ENCODE measurements at places on chromosomes 16 and 17.
A peak's percentile ranks its signal among the peaks of the same experiment; 100 is the strongest.

DNA sequence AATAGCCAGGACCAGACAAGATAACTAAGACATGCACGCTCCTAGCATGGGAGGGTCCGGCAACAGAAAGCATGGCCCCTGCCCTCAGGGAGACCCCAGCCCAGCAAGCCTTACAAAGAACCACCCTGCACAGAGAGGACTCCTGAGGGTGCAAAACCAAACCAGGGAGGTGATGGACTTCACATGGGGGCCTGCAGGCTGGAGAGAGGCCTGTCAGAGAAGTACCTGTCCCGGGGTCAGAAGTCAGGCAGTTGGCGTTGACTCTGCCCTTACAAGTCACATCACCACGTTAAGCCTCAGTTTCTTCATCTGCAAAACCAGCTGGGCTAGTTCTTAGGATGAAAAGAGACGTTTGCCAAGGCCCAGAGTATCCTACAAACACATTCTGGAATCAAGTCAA lies 4.7 kb downstream of the OTOP2 start:
- no peak for DNase-seq
- no peak overlapping the region for H3K27ac ChIP-seq
- peaks cover 99% of the 10 kb centered on the region for H3K27me3 ChIP-seq
- no peaks in the 10 kb centered on the region for H3K36me3 ChIP-seq
- peaks cover 9% of the 10 kb centered on the region for H3K4me1 ChIP-seq
- no peak overlapping the region for H3K4me3 ChIP-seq

DNA sequence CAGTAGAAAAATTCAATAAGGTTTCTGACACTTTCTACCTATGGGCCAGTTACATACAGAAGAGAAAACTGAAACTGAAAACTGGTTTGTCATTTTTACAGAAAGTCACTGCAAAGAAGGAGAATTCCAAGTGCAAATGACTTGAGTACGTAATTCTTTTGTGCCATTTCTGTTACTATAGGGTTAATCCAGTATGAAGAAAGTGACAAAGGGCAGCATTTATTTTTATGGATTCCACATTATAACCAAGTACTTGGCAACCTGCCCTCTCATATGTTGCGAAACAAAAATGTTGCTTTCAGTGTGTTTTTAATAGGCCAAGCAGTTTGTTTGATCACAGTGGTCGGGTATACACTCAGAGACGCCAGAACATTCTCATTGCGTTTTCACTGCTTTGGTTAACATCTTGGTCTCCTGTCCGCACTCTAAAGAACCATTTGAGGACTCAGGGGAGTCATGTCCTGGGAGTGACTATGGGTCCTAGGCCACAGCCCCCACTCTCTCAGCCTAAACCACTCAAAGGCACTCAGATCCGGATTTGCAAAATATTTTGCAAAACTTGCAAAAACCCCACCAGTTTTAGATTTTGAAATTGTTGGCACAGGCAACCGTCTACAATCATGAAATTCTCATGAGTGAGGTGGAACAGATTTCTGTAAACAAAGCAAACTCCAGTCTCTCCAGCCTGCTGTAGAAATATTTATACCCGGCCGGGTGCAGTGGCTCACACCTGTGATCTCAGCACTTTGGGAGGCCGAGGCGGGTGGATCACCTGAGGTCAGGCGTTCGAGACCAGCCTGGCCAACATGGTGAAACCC lies 15.4 kb upstream of the HELZ start:
- H3K4me3 ChIP-seq: no peak overlapping the region
- no peak overlapping the region for H3K27ac ChIP-seq
- peaks cover 21% of the 10 kb centered on the region for H3K4me1 ChIP-seq
- no peaks in the 10 kb centered on the region for H3K36me3 ChIP-seq

- H3K36me3 ChIP-seq: no peaks in the 10 kb centered on the region
- peaks cover 43% of the 10 kb centered on the region for H3K27me3 ChIP-seq
- no peak for DNase-seq
- H3K4me1 ChIP-seq: peaks cover 6% of the 10 kb centered on the region
- H3K4me3 ChIP-seq: no peak overlapping the region
These were observed 3.5 kb upstream of the BCL6B start for GRCh38 chr17:7019367-7019766.

GRCh38 chr16:83835586-83836566 lies 28.1 kb downstream of the HSBP1 start:
- H3K4me1 ChIP-seq: no peaks in the 10 kb centered on the region
- DNase-seq: no peak
- no peaks in the 10 kb centered on the region for H3K36me3 ChIP-seq
- no peaks in the 10 kb centered on the region for H3K27me3 ChIP-seq
- H3K27ac ChIP-seq: no peak overlapping the region

DNA sequence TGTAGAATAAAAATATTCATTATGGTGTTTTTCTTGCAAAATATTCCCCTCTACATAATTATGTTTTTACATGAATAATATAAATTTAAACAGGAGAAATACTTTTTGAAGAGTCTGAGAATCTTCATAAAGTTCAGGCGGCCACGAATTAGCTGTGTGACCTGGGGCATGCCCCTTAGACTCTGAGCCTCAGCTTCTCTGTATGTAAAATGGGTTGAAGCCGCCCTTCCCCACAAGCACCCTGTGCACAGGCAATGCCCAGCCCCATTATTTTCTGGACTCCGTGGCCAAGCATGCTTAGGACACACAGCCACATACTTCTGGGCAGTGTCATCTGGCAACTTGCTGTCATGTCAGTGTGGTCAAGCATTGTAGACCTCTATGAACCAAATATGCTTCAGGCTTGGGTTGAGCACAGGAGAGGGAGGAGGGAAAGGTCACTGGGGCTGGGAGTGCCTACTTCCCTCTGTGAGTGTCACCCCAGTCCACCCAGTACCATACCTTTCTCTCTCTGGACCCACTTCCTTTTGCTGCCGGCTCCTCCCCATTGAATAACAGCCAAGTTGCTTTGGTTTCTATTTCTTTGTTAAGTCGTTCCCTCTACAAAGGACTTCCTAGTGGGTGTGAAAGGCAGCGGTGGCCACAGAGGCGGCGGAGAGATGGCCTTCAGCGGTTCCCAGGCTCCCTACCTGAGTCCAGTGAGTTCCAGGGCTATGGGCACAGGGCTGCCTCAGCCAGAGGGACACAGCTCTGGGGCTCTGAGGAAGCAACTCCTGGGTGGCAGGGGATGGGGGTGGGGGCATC lies at the start of gene LGALS9:
Gene LGALS9, plus strand, starts transcription at position 582 of the 804 bp plus-strand sequence. Its CDS starts 78 bp downstream, at position 660.
- H3K4me1 ChIP-seq: no peaks in the 10 kb centered on the region
- H3K36me3 ChIP-seq: no peaks in the 10 kb centered on the region
- DNase-seq: no peak

DNA sequence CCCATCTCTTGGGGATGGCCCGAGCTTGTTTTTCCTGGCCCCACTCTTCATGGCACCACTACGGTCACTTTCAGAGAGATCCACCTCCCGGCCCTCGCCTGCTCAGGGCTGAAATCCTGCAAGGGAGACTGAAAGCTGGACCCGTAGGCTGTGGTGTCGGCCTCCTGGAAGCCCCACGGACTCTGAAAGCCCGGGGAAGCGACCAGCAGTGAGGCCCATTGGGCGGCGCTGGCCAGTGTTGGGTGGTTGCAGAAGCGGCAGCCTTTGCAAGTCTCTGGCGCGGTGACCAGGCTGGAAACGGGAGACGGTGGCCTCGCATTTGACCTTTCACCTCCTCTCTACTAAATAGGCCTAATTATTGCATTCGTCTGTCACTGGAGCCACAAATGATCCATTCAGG lies 186.0 kb upstream of the FOXF1 start:
- no peaks in the 10 kb centered on the region for H3K4me1 ChIP-seq
- DNase-seq: no peak
- H3K36me3 ChIP-seq: no peaks in the 10 kb centered on the region

GRCh38 chr16:53642094-53642493 lies 61.6 kb downstream of the RPGRIP1L start:
- no peaks in the 10 kb centered on the region for H3K27me3 ChIP-seq
- no peak overlapping the region for H3K27ac ChIP-seq
- H3K4me1 ChIP-seq: no peaks in the 10 kb centered on the region
- DNase-seq: no peak
- no peak overlapping the region for H3K4me3 ChIP-seq

DNA sequence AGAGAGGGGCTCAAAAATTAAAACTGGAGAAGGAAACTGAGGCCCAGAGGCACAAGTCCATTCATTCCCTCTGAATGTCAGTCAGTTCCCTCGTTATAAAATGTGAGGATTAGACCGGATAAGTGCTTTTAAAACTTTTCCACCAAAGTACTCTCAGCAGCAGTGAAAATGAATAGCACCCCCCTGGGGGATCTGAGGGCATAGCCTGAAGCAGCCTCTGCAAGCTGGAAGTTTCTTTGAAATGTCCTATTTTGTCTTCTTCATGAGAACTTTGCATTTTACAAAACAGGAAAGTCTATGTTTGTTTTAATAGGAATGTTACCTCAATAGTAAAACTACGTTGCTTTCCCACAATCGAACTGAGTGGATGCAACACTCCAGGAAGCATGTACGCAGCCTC lies 273.0 kb downstream of the CEP112 start:
- no peak overlapping the region for H3K4me3 ChIP-seq
- H3K27me3 ChIP-seq: no peaks in the 10 kb centered on the region
- H3K36me3 ChIP-seq: no peaks in the 10 kb centered on the region
- peak; percentile 52 for DNase-seq
- peaks cover 11% of the 10 kb centered on the region for H3K4me1 ChIP-seq

GRCh38 chr17:10058921-10059683 lies 139.3 kb downstream of the GAS7 start:
- DNase-seq: no peak
- H3K4me3 ChIP-seq: no peak overlapping the region
- no peak overlapping the region for H3K27ac ChIP-seq
- H3K36me3 ChIP-seq: no peaks in the 10 kb centered on the region
- H3K27me3 ChIP-seq: no peaks in the 10 kb centered on the region

DNA sequence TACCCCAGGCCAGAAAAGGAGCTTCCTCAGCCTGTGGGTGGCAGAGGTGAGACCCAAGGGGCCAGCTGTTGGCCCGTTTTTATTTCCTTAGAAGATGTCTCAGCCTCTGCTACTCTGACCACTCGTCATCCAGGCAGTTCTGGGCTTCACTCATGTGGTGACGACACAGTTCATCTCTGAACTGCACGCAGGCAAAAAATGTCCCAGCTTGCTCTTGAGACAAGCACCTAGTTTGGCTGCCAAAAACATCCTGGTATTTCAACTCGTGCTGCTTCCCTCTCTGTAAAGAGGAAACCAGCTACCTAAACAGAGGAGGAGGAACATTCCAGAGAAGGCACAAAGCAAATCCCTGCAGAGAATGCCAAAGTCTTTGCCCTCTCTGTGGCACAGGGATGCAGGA lies 125.7 kb downstream of the XYLT1 start:
- no peaks in the 10 kb centered on the region for H3K4me1 ChIP-seq
- no peak overlapping the region for H3K27ac ChIP-seq
- no peak for DNase-seq
- no peaks in the 10 kb centered on the region for H3K27me3 ChIP-seq
- H3K36me3 ChIP-seq: no peaks in the 10 kb centered on the region

- DNase-seq: peak; percentile 19
- H3K27ac ChIP-seq: no peak overlapping the region
- H3K36me3 ChIP-seq: no peaks in the 10 kb centered on the region
- no peaks in the 10 kb centered on the region for H3K27me3 ChIP-seq
- no peak overlapping the region for H3K4me3 ChIP-seq
These were observed 72.0 kb downstream of the FTO start for GRCh38 chr16:53775821-53776431.

GRCh38 chr16:59339871-59340270 lies 605.8 kb upstream of the GOT2 start:
- H3K4me1 ChIP-seq: peaks cover 23% of the 10 kb centered on the region
- H3K27ac ChIP-seq: no peak overlapping the region
- no peak overlapping the region for H3K4me3 ChIP-seq

Measured in neural progenitor cell (in vitro differentiated cells).